ENCODE measurements at places on chromosomes 1 and 21.

DNA sequence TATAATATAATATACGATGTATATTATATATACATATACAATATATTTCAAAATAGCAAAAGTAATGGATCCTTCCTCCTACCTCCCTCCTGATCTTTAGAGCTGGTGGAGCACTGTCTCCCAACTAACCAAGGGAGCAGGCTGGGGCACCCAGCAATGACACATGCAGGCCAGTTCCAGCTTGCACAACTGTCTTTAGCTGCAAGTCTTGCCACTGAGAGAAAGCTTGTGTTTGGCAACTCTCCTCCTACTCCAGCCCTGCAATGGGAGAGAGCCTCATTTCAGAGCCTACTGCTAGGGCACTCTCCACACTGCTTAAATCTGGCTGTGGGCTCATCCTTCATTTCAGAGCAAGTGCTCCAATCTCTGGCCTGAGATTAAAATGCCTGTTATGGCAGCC is 469.8 kb upstream of the OLFM3 start:
- DNase-seq = no peak

GRCh38 chr1:42851420-42851819 is 5.0 kb downstream of the ZNF691 start:
- no peak for DNase-seq

DNA sequence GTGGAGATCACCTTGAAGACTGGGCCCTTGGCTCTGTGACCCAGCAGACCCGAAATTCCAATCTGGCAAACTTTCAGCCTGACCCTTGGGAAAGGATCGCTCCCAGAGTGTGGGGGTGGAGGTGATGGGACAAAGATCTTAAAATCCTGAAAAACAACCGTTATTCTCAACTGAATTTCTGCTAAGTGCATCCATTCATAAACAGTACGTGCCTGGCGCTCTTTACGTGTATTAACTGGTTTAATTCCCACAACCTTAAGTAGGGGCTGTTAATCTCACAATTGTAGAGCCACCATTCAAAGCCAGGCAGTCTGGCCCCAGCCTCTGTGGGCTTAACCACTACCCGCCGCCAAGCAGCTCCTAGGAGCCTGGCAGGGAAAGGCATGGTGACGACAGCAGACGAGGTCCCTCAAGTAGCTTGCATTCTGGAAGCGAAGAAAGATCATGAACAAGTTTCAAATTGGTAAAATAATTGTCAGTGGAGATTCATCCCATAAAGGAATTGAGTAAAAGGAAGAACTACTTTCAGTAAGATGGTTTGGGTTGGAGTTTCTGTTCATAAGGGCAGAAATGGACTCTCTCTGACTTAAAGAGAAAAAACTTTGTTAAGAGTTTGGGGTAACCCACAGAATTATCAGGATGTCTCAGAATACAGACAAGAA is 11.4 kb upstream of the RGS16 start:
- DNase-seq = peak; percentile 60

DNA sequence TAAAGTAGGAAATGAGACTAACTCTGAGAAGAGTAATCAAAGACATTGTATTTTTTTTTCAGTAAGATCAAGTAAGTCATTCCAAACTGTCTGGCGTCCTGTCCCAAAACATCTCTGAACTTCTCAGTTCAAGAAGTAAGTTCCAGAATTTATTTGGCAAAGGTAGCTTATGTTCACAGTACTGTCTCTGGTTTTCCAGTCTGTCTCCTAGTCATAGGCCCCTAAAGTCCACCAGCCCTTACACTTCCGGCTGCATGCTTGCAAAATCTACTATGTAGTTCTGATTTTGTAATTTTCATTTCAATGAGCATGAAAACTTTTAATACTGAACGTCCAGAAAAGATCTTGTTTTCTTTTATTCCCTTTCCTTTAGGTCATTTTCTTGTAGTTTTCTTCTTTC is 61.4 kb upstream of the S1PR1 start:
- no peak for DNase-seq

- DNase-seq = peak; percentile 67
These were observed 49.2 kb upstream of the COL24A1 start for GRCh38 chr1:86205741-86206140.

DNA sequence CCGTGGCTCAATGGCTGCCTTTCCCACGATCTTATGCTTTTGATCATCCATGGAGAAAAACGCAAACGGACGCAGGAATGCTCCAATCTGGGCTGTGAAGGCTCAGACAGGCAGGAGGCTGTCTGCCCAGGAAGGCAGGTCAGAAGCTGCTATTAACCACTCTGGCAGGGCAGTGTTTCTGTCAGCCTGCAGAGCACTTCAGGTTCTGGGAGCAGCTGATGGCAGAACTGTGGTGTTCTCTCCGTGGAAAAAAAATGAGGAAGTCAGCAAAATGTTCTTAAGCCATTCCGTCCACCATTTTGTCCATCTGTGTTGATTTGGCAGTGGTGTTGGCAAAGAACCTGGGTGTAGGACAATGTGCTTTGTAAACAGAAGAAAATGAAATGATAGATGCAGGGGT is 91.7 kb downstream of the SIM2 start:
- no peak for DNase-seq

DNA sequence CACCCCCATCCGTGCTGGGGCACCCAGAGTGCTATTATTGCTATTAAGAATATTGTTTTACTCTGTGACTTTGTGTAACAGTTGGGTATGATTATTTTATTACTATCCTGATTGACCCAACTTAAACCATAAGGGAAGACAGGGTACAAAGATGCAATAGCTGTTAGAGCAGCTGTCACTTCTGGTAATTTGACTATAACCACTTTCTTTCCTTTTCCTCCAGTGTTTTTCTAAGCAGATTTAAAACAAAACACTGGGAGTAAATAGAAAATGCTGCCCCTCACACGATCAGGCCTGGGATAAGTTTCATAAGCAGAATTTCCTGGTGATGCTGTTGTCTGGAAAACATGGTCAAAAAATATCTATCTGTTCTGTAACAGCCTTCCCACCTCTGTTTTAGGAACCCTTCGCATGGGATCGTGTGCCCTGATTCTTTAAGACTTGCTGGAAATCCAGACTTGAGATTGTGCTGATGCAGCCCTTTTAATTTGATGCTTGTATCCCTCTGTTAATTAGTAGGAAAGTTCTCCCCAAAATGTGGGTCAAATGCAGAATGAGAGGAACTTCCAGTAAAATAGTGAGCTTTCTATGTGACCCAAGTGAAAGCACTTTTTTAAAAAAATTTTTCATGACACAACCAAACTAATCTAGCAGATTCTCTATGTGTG is 165.3 kb downstream of the FMN2 start:
- DNase-seq = no peak

DNA sequence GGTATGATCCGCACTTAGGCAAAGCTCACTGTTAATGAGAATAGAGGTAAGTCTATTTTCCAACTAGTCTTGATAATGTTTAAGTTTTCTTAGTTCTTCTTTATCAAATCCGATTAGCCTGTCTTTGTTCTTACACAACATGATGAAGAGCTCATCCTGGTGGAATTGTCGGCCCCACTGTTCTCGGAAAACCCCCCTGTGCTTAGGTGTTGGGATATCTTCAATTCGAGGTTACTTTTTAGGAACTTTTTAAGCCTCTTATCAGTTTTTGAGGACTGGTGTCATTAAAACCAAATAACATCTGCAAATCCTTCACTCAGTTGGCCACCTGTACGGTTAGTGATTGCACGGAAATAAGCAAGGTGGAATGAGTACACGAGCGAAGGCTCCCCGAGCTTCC is 60.7 kb upstream of the KIF26B start:
- no peak for DNase-seq

DNA sequence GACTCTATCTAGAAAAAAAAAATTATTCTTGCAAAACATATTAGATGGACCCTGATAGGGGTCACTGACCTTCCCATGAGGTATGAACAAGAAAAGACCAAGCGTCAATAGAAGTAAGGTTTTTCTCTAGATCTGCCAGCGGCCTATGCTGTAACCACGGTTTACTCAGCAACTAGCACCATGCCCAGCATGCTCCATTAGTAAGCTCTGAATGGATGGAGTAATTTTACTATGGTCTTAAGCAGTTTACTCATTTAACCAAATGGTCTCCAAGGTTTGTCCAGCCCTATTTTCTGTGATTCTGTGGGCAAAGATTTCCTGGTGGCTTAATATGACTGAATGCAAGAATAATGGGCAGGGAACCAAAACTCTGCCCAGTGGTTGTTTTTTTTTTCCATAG is 113.9 kb downstream of the ADSS2 start:
- DNase-seq = no peak

GRCh38 chr1:55867304-55867843 is 652.2 kb upstream of the USP24 start:
- no peak for DNase-seq

GRCh38 chr1:197304638-197305200 is 36.7 kb downstream of the CRB1 start:
- DNase-seq = peak; percentile 13

DNA sequence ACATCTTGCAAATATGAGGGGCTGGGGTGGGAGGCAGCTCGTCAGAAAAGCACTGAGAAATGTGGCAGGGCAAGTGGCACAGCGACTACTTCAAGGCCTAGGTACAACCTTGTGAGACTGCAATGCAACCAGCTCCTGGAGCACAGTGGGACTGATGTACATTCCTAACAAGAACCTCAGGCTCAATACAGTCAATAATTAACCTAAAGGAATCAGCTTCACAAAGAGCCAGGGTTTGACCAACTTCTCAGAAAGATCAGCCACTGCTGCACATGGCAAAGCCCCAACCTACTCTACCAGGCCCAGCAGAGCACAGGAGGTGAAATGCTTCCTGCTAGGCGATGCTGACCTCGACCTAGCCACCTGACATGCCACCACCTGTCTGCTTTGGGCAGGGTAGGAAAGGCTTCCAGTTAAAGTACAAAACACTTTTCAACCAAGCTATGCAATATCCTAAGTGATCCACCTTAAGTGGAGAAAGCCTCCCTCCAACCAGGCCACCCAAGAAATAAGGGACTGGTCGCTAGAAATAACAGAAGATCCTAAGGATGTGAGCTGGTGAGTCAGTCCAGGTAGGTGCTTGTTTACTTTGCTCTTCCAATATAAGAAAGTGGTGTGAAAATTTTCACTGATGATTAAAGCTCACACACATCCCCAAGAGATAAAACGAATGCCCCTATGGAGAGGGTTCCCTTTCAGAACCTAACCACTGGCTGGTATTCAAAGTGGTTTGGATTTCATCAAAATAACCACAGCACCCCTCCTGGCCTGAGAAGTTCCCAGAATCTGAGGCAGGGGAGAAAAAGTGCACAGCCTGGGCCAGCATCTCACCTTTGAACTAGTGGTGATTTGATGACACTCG is 2.1 kb downstream of the RIPK4 start:
- DNase-seq = no peak

DNA sequence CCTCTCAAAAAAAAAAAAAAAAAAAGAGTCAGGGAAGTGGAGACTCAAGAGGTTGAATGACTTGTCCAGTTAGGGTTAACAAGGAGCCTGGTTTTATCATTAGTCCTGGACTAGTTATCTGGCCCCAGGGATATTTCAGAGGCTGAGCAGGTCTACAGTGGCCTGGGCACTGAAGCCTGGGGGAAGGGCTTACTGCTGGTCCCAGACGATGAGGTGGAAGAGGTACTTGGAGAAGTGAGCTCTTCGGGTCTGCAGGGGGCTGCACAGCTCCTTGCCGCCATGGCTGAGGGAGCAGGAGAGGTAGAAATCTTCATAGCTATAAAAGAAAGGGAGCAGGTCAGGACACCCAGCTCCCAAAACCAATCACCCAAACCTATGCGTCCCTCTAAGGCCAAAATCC is 40.1 kb downstream of the PIK3C2B start:
- no peak for DNase-seq

- DNase-seq = no peak
These were observed 106.5 kb upstream of the EDEM3 start for GRCh38 chr1:184860985-184861754.

DNA sequence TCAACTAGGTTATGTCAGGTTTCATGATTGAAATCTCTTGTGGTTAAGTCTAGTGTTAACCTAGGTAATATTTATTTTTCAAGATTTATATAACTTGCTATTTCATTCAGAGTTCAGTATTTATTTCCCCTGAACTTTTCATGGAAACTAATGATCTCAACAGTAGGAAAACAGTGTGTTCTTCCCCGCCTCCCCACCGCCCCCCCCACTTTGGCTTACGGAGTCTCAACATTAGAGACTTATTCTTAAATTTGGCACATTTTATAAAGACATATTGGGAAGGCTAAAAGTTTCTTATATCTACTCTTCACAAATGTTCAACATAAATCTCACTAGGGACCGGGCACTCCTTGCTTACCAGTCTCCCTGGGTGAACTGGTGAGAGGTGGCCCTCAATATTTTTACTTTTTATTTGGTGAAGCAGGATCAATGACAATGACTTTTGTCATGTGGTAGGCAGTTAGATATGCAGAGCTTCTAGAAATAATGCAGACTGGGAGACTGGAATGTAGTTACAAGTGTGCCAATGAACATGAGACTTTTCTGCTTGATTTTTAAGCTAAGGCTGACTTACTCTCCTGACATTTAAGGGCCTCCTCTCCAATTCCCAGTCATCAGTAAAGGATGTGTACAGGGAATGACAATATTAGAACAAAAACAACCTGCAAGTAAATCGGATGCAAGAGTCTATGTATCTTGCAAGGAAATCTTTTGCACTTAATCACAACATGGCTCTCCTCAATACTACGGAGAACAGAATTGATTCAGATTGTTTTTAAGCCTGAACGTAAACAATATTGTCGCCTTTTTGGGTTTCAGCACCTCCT is 1.7 kb upstream of the MAN1A2 start:
- DNase-seq = peak; percentile 22

DNA sequence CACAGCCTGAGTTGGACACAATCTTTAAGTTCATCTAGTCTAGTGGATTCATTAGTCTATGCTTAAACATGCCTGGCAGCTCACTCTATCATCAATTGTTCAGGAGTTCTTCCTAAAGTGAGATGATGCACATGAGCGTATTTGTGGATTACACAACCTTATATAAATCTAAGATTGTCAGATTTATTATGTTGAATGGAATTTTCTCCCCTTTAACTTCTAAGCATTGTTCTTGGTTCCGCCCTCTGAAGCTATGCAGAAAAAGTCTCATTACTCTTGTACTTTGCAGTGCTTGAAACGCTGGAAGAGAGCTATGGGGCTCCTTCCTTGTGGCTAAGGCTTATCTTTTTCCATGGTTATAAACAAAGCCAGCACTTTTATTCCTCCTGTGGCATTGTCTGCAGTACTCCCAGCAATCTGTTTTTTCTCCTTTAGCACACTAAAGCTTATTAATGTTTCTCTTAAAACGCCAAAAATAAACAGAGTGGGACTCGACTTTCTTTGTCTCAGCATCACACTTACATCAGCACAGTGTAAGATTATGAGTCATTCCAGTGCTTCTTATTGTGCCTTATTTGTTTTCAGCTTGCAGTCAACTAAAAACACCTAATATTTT is 316.8 kb upstream of the CAMK1G start:
- no peak for DNase-seq

DNA sequence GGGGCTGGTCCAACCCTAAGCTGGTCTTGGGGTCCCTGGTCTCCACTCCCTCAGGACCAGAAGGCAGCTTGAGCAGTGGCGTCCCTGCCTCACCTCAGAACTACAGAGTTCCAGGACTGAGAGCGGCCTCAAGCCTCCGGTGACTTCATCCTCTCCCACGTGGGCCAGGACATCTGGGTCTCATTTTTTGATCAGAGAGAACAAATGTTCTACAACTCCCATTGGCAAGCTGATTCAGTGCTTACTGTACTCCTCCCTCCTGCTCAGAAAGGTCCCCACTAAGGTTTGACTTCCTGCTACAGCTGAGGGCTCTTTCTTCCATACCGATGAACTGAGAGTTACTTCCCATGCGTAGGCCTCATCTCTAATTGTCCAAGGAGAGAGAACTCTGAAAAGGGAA is 78.5 kb downstream of the PLXNA2 start:
- DNase-seq = peak; percentile 69

Data from fibroblast of skin of scalp (primary cell).